NCI-H146 (cell line): ENCODE measurements at places on chromosomes 11 and 22.

GRCh38 chr22:21939461-21939913, 13.2 kb downstream of the PPM1F start:
- DNase-seq = no peak

DNA sequence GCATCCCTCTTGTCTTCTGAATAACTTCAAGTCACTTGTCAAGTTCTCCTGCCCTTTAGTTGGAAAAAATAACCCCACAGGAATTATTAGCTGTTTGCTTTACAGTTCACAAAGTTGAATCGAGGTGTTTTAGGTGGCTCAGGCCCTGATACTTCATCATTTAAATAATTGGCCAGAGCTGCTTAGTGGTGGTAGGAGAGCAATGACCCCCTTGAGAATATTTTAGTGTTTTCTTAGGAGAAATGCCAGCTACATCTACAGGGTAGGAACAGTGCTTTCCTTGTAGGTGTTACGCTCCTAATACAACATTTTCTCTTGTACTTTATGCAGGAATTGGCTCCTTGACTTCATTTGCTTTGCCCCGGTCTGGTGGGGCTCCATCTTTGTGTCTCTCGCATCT, 73.2 kb downstream of the C22orf31 start:
- no peak for DNase-seq

GRCh38 chr22:41927813-41928212, 1.2 kb upstream of the TNFRSF13C start:
- DNase-seq = no peak

DNA sequence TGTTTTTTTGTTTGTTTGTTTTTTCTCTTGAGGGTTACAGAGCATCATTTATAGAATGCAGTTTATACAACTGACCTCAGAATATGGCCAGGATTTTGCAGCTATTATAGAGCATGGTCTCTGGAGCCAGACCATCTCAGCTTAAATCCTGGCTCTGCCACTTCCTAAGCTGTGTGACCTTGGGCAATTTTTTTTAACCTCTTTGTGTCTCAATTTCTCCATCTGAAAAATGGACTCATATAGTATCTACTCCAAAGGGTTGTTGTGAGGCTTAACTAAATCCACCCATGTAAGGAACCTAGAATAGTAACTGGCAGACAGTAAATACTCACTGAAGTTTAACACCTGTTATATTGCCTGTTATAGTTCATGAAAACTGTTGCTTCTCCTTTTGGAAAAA, 8.3 kb upstream of the DGAT2 start:
- no peak for DNase-seq

DNA sequence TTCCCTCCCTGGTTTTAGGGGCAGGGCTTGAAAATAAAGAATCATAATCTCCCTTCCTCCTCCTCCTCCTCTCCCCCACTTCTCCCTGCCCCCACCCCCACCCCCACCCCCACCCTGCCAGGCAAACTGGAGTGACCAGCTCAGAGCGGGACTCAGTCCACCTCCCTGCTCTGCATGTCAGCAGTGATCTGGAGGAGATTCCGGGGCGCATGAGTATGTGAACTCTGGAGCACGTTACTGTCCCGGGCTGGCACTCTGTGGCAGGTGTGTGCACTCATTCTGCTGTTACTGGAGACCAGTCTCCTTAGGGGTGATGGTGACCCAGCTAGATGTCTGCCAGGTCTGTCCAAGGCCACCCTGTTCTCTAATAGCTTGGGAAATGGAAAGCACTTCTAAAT, 33.9 kb downstream of the MARK2 start:
- DNase-seq = no peak

DNA sequence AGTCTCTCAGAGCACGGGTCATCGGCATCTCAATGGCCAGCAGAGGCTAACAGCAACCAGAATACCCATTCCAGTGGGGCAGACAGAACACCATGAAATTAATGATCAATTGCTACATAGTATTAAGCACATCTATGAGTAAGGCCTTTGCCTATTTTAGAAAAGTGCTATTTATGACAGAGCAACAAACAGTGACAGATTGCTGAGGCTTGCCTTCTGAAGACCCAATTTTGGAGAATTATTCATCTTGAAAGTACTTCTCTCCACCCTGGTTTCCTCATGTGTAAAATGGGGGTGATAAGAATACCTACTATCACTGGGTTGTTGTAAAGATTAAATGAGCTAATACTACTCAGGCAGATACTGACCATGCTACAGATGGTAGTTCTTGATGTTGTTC, 232.7 kb downstream of the TENM4 start:
- DNase-seq = no peak

DNA sequence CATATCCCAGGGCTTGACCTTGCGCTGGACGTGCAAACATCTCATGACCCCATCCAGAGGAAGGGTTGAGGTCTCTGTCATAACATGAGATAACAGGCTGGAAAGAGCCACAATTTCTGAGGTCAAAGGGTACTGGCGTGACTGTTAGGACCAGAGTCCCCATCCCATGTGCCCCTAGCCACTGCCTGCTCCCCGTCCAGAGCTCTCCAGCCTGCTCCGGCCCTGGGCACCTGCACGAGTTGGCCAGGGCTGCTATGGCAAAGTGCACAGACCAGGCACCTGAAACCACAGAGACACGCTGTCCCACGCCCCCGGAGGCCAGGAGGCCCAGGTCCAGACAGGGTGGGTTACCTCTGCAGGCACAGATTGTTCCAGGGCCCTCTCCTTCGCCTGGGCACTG, 58.9 kb downstream of the SHANK2 start:
- DNase-seq = no peak

DNA sequence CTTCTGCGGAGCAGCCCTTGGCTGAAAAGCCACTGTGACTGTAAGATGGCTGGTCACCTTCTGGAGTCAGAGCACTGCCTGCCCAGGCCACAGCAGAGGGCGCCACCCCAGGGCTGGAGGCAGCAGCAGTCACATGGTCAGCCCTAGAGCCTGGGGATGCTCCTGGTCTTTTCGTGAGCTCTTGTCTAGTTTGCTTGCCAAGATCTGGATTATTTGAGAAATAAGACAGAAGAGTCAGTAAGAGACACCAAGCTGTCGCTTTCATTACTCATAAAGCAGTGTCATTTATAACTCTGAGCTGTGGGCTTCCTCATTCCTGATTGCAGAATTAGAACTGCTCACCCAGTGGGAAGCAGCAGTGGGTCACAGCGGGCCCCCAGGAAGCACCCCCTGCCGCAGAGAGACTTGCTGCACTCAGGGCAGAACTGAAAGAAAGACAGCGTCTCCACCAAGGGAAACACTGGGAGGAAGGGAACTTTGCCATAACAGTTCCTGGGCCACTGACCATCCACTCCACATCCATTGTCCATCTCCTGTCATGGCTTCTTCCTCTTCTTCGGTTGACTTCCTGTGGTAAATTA, 56.7 kb downstream of the PPP6R2 start:
- DNase-seq = no peak

GRCh38 chr11:112292785-112293407, 32.2 kb upstream of the PLET1 start:
- DNase-seq = peak; percentile 24

DNA sequence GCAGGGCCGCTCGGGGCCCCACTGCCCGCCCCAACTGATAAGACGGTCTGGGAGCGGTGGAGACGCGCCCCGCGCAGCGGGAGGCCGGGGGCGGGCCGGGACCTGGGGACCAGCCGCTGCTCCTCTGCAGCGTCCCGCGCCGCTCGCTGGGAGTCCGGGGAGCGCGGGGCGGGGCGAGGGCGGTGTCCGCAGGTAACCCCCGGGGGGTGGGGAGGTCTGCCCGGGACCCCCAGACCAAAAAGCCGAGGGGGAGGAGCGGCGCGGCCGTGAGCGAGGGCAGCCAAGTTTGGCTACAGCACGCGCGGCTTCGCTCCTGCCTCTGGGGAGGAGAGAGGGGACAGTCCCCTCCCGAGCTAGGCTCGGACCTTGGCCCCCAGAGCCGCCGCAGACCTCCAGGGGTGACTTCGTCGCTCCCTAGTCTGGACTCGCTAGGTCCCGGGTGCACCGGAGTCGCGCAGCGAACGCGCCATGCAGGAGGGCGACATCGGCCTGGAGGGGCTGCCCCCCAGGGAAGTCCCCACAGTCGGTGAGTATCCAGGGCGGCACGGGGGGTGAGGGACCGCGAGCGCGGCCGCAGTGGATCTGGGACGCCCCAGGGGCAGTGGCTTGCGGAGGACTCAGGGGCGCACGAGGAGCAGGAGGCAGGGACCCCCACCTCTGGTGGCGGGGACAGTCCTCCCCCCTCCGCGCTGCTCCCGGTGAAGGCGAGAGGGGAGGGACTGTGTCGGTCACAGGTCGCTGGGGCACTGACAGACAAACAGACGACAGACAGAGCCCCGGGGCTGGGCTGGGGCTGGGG, 92.3 kb upstream of the ANO1 start:
- DNase-seq = no peak

DNA sequence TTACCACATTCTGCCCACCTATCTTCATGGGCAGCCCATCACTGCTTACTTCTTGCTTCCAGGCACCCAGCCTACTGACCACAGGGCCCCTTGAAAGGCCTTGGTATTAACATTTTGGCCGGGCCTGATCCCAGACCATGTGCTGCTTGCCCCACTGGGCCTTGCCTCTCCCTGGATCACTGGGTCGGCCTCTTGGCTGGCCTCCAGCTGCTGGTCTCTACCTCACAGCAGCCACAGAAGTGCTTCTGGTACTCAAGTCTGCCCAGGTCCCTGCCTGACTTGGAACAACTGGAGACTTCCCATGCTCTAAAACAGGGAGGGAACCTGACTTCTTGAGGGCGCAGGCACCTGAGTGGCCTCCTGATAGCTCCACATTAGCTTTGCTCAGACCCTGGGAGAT, 63.6 kb downstream of the THAP12 start:
- no peak for DNase-seq

GRCh38 chr11:70108250-70108649, 30.1 kb downstream of the ANO1 start:
- DNase-seq = no peak

- DNase-seq = no peak
Measured at GRCh38 chr11:97009613-97010012, 619.8 kb downstream of the JRKL start.

DNA sequence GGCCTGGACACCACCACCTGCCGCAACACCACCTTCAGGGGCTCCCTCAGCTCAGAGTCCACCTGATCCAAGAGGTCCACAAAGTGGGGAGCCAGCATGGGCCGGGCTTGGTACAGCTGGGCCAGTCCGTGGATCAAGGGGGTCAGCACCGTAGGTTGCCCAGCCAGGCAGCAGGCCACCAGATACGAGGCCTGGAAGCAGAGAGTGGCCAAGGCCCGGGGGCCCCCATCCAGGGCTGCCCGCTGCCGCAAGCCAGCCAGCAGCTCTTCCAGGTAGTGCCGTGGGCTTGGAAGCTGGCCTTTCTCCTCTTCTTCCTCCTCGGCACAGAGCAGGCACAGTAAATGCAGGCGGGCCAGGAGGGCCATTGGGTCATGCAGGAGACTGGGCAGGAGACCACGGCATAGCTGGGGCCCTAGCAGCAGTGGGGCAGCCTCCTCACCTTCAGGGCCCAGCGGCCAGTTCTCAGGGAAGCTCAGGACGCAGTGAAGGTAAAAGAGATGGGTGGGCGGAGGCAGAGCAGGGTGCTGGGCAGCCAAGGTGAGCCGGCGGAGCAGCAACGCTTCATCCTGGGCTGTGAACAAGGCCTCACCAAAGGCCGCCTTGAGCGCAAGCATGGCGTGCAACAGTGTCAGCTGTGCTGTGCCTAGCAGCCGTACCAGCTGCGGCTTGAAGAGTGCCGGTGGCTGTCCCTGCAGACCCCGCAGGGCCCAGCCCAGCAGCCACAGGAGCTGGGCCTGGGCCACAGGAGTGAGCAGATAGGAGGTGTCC, 1.7 kb downstream of the AP5B1 start:
- no peak for DNase-seq

DNA sequence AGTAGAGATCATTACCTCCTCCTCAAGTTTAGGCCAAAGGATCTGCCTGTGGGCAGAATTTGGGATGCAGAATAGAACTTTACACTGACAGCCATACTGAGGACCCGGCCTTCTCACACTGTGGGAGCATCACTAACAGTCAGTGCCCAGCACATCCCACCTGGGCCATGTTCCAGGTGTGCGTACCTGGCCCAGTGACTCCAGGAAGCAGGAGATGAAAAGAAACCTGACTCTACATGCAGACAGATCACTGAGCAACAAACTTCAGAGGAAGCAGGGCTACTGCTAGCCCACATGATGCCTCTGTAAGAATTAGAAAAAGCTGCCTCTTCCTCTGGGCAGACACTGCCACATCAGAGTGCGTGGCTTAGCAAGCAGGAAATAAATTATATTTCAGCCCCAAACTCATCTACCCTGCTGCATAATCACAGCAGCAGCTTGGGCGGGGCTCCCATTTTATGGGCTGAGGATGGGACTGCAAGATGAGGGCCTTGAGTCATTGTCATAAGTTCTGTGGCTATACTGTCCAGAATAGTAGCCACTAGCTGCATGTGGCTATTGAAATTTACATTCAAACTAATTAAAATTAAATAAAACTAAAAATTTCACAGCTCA, 6.0 kb upstream of the LMO2 start:
- no peak for DNase-seq

GRCh38 chr22:25365491-25366261, 146.2 kb downstream of the CRYBB2 start:
- DNase-seq = peak; percentile 69

- DNase-seq = no peak
Measured at GRCh38 chr11:123671534-123671933, 17.1 kb upstream of the SCN3B start.

GRCh38 chr11:36383195-36383594, 87.1 kb downstream of the PRR5L start:
- no peak for DNase-seq

DNA sequence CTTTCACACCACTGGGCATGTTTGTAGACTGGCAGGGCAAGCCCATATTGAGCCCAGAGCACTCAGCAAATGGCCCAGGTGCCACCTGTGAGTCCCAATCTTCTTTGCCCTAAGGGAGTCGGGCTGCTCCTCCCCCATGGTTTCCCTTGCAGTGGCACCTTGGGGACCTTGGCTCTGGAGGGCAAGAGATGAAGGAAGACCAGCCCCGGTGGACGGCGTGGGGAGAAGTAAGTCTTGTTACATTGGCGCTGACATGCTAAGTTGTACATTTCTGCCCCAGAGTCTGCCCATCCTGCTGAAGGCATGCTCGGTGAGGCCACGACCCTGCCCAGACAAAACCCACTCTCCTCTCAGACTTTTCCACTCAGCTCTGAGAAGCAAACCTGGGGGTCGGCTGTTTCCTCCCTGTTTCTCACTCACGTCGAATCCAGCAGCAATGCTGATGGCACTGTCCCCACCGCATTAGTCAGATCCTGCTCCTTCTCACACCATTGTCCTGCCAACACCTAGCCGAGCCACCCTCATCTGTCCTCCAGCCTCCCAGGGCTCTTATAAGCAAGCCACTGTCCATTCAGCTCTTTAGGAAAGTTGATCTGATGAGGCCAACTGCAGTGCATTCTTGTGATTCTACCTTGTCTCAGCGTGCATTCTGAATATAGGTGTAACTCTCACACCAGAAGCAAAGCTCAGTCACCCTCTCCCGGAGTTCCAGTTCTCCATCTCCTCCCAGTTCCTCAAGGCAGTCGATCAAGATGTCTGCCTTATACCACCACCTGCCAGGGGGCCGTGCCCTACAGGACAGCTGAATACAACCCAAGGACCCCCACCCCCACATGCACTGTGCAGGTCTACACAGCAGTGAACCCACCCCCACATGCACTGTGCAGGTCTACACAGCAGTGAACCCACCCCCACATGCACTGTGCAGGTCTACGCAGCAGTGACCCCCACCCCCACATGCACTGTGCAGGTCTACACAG, 827.1 kb downstream of the TBC1D22A start:
- no peak for DNase-seq
